Dorsolateral prefrontal cortex (tissue), 122 donors: ENCODE measurements at places on chromosomes 11 and 22. TPM values are rescaled to one million over a fixed set of nuclear protein-coding genes. Genes with fewer than 3 reads are reported as not detected.

The LYVE1 gene
- total RNA-seq = 6.0 TPM

The RSF1 gene
- 94.7 TPM for total RNA-seq

The MPEG1 gene
- 1.5 TPM for total RNA-seq

The OR4P4 gene
- total RNA-seq = not detected

The FDX1 gene
- total RNA-seq = 9.2 TPM

The AP2A2 gene
- 166 TPM for total RNA-seq

The MS4A12 gene
- total RNA-seq = not detected
